Stimulated activated CD8-positive, alpha-beta memory T cell treated with anti-CD3 and anti-CD28 coated beads, Interleukin-15, amount 100 ng/mL, for 48 hours (primary cell): ENCODE measurements at places on chromosomes 2 and 18.

DNA sequence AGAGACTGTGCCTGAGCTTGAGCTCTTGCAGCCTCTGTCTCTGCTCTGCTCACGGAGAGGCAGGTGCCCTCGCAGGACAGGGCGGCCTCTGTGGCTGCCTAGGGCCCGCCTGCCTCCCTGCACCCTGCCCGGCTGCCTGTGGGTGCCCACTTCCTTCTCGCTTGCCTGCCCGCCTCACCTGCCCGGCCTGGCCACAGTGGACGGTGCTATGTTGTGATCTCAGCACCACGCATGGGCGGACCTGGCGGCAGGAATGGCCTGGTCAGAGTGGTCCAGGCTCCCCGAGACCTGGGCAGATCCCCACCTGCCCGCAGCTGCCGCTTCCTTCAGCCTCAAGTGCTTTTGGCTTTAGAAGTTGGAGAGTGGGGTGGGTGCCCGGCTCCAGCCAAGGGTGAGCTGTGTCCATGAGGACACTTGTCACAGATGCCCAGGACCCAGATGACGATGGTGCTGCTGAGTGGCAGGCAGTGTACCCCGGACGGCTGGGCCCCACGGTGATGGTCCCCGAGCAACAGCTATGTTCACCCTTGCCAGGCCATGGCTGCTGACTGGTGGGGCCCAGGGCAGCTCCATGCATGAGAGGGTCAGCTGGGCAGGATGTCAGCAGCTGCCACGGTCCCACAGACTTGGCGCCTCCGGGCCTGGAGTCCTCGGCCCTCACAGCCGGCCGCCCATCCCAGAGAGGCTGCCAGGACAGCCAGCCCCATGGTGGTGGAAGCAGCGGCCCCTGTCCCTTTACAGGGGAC, 25.3 kb downstream of the RTP5 start:
- no peak for DNase-seq

DNA sequence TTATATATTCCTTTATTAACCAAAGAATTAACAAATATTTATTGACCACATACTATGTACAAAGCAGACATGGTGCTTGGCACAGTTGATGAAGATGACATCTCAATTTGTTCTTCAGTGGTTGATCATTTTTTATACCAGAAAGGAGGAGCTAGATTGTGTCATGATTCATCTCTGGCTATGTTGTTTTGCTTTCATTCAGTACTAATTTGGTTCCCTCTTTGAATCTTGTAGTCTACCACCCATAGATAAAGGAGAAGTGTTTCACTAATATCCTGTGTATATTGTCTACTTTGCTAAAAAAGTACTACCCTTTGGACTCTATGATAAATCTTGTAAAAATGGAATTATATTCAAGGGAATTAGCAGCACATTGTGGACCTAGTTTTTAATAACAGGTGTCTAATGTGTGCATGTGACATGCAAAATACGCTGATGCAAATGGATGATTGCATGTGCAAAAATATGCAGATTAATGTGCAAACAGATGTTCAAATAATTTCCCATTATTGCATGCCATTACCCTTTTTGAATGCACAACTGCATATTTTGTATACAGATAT, 313.2 kb upstream of the ZEB2 start:
- no peak for DNase-seq

GRCh38 chr2:11477994-11478393, 12.0 kb upstream of the E2F6 start:
- DNase-seq = peak; percentile 62

- DNase-seq = no peak
These were observed 122.2 kb downstream of the NCOA1 start for GRCh38 chr2:24613154-24613814.

DNA sequence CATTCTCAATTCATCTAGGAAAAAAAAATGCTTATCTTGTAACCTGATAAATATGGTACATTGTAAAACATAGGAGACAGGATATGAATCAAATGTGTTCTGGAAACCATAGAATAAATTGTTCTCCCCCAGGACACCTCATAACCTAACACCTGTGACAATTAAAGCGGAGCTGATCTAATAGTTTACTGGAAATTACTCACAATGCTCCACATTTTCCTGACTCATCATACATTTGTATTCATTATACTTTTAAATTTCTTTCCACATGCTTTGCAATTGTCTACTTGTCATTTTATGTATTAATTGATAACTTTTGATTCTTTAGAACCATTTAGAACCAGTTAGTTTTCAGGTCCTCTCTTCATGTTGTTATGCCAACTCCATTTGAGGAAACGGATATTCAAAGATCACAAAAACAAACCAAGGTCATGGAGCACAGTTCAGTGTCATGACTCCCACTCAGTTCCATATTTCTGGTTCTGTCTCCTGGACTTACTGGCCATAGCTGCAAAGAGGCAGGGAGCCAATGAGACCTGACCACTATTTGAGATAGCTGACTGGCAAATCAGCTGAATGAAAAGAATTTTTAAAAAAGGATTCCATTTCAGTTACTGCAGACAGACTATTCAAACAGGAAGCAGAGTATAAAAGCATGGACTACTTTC, 128.5 kb downstream of the CALCRL start:
- DNase-seq = no peak

DNA sequence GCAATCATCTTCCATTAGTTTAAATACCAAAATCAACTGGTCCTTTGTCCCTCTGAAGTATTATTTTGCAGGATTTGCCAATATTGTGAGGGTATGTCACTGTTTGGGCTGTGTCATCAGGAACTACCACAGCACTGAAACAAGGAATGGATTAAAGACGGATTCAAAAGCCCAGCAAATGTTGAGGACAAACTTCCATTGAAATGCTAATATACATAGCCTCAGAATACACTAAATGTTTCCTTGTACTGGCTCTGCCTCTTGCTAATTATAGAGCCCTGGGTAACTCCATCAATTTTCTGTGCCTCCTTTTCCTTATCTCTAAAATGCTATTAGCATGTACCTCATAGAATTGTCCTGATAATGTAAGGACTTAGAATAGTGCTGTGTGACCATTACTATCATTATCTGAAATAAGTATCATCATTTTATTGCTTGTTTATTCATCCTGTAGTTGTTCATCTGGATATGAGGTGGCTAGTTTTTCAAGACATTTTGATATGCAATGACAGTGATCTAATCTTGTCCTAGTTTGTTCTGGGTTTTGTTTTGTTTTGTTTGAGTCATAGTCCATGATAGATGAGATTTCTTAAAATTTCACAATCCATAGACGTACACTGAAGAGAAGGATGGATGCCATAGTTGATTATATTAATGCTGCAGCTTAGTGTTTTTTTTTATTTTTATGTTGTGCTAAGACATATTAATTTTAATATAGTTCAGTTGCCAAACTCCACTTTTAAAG, 333.4 kb upstream of the KCNH7 start:
- no peak for DNase-seq

GRCh38 chr2:216492597-216493333, 5.9 kb upstream of the RPL37A start:
- DNase-seq = no peak

DNA sequence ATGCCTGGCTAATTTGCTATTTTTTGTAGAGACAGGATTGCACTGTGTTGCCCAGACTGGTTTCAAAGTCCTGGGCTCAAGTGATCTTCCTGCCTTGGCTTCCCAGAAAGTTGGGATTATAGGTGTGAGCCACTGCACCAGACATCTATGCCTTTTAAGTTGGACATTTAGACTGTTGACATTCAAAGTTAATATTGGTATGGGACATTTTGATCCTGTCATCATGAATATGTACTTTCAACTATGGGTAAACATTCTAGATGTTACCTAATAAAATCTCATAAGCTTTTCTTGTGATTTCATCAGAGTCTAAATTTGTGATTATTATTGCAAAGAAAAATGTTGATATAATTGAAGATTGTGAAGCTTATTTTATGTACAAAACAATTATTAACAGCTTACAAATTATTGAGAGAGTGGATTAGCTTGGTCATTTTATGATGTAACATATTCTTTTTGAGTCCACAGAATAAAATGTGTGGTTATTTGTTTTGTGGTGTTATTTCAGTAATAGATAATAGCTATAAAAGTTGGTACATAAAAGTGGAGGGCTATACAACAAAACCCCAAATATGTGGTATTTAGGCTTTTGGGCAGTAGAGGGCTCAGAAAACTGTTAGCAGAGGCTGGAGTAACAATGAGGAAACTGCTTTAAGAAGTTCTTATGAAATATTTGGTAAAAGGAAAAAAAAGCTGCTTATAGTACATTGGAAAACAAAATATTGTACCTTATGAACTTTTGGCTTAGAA, 41.4 kb downstream of the STARD6 start:
- DNase-seq = no peak

DNA sequence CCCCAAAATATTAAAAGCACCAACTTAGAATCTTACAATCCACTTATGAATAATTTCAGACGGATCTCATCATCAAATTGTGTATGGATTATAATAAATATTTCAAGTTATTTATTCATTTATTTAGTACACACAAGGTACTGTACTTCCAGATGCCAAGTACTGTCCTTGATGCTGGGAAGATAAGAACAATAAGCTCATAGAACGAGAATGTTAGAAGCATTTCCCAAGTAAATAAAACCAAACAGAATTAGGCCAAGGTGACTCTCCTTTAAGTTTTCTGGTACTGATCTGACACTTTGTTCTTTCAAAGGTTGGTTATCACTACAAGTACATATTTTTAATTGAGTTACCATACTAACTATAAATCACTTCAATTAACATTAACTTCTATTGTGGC, 416.1 kb upstream of the ETAA1 start:
- no peak for DNase-seq

DNA sequence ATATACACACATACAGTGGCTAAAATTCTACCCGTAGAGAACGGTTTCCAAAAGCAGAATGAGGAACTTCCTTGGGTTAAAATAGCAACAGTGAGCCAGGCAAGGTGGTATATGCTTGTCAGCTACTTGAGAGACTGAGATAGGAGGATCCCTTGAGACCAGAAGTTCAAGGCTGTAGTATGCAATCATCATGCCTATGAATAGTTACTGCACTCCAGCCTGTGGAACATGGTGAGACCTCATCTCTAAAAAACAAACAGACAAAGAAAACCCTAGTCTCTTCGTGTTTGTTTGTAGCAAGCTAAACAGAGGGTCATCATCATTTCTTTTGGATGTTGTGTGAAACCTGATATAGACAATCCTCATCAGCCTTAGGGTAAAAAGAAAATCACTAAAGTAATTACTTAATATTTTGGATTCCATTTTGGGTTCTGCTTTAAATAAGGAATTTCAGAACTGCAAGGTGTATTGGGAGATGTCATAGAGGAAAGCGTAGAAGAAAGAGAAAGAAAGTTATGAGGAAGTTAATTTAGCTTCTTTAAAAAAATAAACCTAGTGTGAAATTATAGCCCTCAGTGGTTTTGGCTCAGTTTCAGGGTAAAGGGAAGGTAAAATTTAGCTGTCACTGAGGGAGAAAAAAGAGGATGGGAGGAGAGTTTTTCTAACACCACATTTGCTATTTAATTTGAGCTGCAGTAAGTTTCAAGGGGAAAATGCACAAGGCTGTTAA, 46.5 kb downstream of the PLEK start:
- no peak for DNase-seq

GRCh38 chr2:24125956-24126355, 2.7 kb downstream of the FAM228B start:
- DNase-seq = no peak

DNA sequence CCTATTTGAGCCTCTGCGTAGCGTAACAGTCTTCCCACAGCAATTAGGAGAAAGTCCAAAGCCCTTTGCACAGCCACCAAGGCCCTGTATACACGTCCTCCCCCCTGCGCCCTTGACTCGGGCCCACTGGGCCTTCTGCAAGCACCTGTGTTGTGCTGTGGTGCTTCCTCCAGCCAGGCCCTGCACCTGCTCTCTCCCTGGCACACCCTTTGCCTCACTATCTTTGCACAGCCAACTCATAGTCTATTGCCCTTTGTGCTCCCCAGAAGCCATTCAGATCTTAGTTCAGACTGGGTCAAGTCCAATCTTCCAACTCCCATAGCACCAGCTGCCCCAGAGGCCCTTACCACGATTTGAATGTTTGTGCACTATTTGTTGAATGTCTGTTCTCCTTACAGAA, 271.6 kb upstream of the MGAT5 start:
- DNase-seq = no peak
